ENCODE measurements at places on chromosomes 11 and 22.

DNA sequence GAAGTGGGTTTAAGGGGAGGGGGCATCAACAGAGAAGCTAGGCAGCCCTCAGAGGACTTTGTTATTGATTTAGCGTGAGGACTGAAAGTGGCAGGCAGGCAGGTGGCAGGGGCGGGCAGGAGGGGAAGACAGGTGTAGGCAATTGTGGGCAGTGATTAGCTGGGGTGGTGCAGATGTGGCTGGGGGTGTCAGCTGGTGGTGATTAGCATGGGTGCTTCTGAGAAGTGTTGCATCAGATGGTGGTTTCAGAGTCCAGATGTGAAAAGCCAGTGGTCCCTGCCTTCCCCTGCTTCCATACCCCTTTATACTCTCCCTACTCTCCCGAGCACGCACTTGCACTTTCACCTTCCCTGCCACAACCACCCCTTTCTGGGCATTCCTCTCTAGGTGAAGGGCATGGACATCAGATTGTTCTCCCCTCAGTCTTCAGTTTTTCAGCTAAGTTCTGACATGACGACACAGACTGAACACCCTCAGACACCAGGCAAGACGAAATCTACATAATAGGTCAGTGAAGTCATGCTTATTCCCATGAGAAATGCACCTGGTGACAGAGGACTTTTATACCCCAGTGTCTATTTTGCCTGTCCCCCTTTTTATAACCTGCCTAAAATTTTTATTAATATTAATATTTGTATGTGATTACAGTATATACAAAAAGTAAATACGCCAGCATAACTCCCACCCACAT is 435.7 kb upstream of the CADM1 start:
- no peak for DNase-seq

GRCh38 chr11:134596404-134596803 is 184.4 kb upstream of the B3GAT1 start:
- no peak for DNase-seq

GRCh38 chr11:17894929-17895658 is 117.8 kb downstream of the SERGEF start:
- DNase-seq = no peak

- DNase-seq = peak; percentile 89
Observed at GRCh38 chr11:108887436-108888238, 222.8 kb downstream of the DDX10 start.

DNA sequence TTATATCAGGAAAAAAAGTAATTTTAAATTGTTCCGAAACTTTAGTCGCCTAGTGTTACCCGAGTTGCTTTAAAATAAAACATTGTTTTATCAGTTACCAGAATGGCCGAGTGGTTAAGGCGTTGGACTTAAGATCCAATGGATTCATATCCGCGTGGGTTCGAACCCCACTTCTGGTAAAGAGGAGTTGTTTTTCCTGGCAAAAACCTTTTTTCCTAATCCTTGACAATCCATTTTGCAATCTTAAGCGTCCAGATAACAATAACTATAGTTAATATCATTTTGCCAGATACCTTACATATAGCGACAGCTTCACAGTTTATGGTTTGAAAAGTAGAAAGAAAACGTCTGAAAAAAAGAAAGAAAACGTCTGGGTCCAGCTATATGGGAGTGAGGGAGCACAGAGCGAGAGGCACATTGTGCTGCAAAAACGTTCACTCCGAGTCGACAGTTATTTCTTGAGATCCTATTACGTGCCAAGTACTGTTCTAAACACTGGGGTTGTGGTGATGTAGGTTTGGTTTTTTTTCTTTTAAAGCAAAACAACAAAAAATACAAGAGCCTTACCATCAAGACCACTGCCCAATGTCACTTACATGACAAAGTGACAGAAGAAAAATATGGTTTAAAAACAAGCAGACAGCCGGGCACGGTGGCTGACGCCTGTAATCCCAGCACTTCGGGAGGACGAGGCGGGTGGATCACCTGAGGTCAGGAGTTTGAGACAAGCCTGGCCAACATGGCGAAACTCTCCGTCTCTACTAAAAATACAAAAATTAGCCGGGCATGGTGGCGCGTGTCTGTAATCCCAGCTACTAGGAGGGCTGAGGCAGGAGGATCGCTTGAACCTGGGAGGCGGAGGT is 40.6 kb downstream of the OR4D9 start:
- DNase-seq = peak; percentile 70

DNA sequence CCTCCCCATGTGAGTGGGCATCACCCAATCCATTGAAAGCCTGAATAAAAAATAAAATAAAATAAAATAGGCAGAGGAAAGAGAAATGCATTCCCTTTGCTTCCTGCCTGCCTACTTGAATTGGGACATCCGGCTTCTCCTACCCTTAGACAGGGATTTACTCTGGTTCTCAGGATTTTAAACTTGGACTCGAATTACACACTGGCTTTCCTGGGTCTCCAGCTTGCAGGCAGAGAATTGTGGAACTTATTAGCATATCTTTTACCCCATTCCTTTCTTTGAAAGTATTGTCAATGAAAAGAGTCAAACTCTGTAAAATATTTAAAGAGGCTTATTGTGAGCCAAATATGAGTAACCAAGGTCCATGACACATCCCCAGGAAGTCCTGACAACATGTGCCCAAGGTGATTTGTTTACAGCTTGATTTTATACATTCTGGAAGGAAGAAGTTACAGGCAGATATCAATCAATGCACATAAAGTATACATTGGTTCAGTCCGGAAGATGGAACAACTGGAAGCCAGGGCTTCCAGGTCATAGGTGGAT is 78.4 kb upstream of the CCDC90B start:
- DNase-seq = no peak

DNA sequence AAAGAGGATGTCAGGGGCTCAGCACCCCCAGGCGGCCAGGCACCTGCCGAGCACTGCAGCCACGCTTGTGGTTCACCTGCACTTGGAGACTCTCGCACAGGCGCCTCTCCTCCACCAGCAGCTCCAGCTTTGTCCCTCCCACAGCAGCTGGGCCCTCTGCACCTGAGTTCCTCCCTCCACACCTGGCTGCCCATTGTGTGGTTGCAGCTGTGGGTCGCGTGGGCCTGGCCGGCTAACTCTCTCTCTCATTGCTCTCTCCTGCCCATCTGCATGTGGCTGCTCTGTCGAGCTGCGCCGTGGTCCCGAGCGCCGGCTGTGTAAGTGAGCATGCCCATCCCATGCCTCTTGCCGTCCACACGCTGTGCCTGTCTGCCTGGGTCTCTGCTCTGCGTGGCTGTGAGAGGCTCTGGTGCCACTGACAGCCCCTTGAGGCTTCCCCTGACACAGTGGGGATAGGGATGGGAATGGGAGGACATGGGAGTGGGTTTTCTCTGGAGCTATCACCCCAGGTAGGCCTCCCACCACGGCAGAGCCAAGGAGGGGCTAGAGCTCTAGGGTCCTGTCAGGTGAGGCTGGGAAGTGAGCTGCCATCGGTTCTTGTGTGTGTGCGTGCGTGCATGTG is 8.5 kb upstream of the ACR start:
- DNase-seq = no peak

DNA sequence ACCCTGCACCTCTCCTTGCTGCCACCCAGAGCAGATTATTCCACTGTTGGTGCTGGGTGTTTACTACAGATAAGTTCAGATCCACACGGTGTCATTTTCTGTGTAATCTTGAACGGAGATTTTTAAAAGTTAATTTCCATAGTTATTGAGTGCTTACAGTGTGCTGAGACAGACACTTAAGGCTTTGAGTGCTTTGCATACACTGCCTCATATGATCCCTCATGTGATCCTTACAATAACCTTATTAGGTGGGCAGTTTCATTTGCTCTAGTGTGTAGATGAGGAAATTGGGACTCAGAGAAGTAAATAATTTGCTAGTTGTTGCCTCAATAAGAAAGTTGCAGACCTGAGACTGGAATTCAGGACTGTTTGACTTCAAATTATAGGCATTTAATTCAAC is 32.3 kb upstream of the ME3 start:
- no peak for DNase-seq

GRCh38 chr11:65558002-65558929 is at the start of gene LTBP3:
Gene LTBP3, minus strand, starts transcription at chr11:65558359. Its CDS starts 400 bp downstream, at chr11:65557959.
- peak; percentile 70 for DNase-seq

- no peak for DNase-seq
Observed at GRCh38 chr11:46856605-46857343, 10.7 kb upstream of the CKAP5 start.

GRCh38 chr22:44398856-44399837 is 86.4 kb upstream of the SHISAL1 start:
- DNase-seq = no peak

DNA sequence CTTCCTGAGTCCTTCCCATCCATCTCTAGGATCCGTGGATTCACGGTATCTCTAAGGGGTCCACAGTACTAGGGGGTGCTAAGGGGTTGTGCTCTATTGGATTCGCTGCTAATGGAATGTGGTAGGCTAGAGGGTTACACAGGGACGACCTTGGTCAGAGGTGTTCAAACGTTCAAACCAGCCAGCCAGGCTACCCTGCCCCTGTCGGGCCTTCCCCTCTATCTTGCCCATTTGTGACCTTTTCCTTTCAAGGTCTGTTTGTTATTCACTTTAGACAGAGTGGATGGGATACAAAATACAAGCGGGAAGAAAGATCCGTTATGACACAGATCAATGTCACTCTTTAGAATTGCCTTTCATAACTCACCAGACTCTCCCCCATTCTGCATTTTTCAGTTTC is 205.8 kb upstream of the TBCEL start:
- no peak for DNase-seq

DNA sequence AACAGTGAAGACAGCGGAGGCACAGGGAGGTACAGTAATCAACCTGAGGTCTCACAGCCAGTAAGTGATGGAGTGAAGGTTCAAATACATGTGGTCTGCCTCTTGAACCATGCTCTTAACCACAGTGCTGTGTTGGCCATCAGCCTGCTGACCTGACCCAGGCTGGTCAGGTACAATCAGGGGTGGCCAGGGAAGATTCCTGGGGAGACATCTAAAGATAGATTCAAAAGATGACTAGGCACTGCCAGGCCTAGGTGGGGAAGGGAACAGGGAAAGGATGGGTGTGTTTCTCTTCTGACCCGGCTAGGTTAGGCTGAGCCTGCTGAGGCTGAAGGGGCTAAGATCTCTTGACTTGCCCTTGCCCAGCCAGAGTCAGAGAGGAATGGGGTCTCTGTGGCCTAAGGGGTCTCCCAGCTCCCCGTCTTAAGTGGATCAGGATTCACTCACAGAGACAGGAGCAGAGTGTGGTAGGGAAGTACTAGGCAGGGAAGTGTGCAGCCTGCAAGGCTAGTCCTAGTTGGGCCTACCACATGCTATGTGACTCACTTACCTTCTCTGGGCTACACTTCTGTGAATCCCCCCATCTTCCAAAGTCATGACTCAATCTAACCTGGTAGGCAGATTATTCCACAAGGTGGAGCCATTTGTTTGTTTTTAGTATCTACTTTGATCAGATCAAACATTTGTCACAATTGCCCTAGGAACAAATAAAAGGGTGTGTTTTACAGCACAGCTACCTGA is 10.4 kb upstream of the SREBF2 start:
- peak; percentile 35 for DNase-seq

- no peak for DNase-seq
Observed at GRCh38 chr22:32708830-32709229, 92.7 kb upstream of the TIMP3 start.

All from fibroblast of skin of left quadriceps (primary cell).